ENCODE measurements at places on chromosomes 12 and 14.
A peak's percentile ranks its signal among the peaks of the same experiment; 100 is the strongest.

GRCh38 chr12:113420996-113421595 lies 1.1 kb upstream of the SDSL start:
- no peak overlapping the region for H3K4me3 ChIP-seq
- DNase-seq, result no peak
- no peaks in the 10 kb centered on the region for H3K36me3 ChIP-seq
- peaks cover 5% of the 10 kb centered on the region for H3K4me1 ChIP-seq

DNA sequence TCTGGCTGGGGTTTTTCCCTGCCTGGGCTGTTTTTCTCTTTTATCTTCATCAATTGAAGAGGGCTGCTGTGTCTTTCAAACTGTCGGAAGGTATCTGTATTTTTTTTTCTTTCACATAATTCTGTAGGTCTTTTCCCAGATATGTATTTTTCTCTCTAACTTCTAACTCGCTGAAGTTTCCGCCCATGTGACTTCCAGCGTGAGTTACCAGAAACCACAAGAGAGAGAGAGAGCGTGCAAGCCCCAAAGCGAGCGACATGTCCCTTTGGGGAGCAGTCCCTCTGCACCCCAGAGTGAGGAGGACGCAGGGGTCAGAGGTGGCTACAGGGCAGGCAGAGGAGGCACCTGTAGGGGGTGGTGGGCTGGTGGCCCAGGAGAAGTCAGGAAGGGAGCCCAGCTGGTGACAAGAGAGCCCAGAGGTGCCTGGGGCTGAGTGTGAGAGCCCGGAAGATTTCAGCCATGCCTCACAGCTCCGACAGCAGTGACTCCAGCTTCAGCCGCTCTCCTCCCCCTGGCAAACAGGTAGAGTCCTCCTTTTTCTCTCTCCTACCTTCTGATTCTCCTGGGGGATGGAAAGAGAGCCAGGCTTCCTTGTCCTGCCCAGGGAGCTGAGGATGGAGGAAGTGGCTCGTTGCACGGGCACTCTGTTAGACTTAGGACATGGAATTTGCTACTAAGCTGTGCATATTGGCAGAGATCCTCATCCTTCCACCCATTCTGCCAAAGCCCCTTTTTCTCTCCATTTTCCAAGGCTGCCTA lies at the start of gene BATF:
BATF (plus strand) TSS at position 246 of the 759 bp plus-strand sequence; CDS start at position 460, 214 bp downstream.
- H3K27ac ChIP-seq, result no peak within 1 kb of the TSS
- H3K36me3 ChIP-seq, result no peaks in the 10 kb centered on the region
- no peaks in the 10 kb centered on the region for H3K4me1 ChIP-seq
- no peak for DNase-seq

DNA sequence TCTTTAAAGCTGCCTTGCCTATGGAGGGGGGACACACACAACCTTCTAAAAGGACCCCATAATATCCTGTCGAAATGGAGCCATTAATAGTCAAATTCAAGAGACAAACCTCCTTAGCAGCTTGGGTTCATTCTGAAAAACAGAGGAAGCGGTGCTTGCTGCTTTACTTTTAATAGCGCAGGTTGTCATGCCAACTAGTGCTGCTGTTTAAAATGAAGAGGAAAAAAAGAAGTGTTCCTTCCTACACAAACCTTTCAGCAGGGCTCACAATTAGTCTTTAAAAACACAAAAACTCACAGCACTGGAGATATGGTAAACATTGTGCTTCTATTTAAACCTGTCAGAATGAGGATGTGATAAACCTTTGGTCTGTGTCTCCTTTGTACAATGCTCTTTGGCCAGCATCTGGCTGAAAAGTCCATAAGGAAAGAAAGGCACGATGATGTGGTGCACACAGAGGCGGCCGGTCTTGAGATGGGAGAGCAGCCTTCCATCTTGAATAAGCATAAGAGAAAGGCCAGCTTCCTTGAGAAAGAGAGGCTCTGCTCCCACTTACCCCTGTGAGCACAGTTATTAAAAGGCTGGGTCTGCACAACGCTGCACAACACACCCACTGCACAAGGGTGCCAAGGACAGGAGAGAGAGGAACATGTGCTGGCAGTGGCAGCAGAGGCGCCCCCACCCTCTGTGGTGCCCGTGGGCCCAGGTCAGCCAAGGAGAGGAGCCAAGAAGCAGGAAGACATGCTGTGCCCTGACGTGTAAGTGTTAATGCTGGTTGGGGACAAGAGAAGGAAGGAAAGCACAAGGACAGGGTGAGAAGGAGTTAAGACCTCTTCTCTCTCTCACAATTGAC lies 144.6 kb downstream of the TTC7B start:
- H3K36me3 ChIP-seq, result no peaks in the 10 kb centered on the region
- no peak for DNase-seq
- no peak overlapping the region for H3K4me3 ChIP-seq
- no peaks in the 10 kb centered on the region for H3K27me3 ChIP-seq
- H3K27ac ChIP-seq, result peak overlapping the region; percentile 4

GRCh38 chr12:112557951-112558630 lies 139.3 kb downstream of the PTPN11 start:
- no peak overlapping the region for H3K27ac ChIP-seq
- H3K4me3 ChIP-seq, result no peak overlapping the region
- no peaks in the 10 kb centered on the region for H3K27me3 ChIP-seq
- no peaks in the 10 kb centered on the region for H3K4me1 ChIP-seq
- DNase-seq, result no peak
- H3K36me3 ChIP-seq, result no peaks in the 10 kb centered on the region

All from thoracic aorta (tissue), 2 donors.